ENCODE measurements at places on chromosomes 2 and 18. TPM values are rescaled to one million over a fixed set of nuclear protein-coding genes. Genes with fewer than 3 reads are reported as not detected.

The LRRTM4 gene
- not detected for total RNA-seq

The SEH1L gene
- 31.5 TPM for total RNA-seq

The LMAN2L gene
- total RNA-seq, result 24.7 TPM

The AOX1 gene
- 2.9 TPM for total RNA-seq

The SKOR2 gene
- not detected for total RNA-seq

All from A549 treated with DMSO at 1 μM for 4 hours (cell line).